ENCODE measurements at places on chromosomes 7 and 10.
A peak's percentile ranks its signal among the peaks of the same experiment; 100 is the strongest.

GRCh38 chr10:131533846-131534526 is 222.5 kb upstream of the TCERG1L start:
- no peak for DNase-seq

- DNase-seq = no peak
Measured at GRCh38 chr10:30430544-30431298, 3.3 kb upstream of the MAP3K8 start.

DNA sequence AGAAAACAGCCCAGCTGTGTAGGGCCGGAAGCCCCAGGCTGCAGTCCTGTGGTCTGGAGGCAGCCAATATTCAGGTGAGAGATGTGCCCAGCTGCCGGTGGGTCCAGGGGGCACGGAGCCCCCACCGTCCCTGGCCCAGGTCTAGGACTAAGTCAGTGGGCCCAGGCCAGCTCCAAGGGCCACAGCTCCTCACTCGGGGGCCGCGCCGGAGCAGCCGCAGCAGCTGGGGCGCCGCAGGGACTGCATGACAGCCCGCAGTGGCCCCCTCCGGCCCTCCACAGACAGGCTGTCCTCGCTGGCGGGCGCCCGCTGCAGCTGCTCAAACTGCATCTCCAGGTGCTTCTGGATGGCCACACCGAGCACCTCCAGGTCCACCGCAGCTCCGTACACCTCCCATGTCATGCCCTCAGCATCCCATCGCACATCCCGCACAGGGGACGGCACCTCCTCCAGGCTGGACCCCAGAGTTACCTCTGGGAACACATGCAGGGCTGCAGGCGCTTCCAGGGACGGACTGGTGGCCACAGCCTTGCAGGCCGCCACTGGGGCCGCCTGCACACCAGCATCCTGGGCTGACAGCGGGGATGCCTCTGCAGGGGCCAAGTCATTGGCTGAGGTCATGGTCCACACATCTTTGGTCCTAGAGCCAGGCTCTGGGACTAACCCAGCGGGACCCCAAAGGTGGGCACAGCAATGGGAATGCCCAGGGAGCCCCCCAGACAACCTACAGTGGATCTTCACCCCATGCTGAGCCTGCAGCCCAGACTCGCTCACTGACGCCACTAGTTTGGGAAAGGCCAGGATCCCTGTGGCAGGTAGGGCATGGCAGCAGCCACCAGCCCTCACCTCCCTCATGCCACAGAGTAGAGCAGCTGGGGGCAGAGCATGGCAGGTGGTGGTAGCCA is 7.0 kb downstream of the GPRIN2 start:
- DNase-seq = no peak

GRCh38 chr10:60535427-60535826 is 145.8 kb upstream of the ANK3 start:
- DNase-seq = no peak

GRCh38 chr7:105246256-105246655 is 142.5 kb downstream of the SRPK2 start:
- no peak for DNase-seq

DNA sequence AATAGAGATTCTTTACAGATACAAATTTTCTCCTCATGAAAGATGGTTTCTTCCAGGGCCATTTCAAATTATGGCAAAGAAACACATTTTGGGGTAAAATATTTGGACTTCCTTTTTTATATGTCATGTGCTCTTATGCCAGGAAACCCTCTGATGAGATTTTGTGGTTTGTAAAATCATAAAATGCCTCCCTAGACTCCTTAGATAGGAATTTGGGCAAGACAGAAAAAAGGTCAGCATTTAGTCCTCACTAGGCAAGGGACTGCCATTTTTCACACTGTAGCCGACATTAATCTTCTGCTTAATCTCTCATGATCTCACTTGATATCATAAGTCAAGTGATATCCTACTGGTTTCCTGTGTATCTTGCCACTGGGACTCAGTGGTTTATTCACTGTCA is 286.4 kb downstream of the ARHGAP12 start:
- DNase-seq = no peak

GRCh38 chr10:3867454-3868270 is 82.7 kb upstream of the KLF6 start:
- DNase-seq = peak; percentile 51

- no peak for DNase-seq
Measured at GRCh38 chr7:143514487-143514886, 36.8 kb downstream of the TAS2R41 start.

DNA sequence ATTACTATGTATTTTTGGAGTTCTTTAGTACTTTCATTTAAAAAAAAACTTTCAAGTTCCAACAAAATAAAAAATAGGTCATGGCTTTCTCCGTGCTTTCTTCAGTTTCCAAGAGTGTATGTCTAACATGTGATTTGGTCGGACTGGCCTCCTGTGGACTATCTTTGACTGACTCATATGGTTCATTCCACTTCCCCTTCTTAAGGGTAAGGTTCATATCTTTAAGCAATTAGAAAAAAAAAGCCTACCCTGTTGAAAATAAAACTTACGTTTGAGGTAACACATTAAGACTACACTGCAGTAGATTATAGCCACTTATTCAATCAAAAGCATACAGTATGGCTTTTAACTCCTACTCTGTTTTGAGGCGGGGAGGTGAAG is 112.8 kb upstream of the AHR start:
- DNase-seq = peak; percentile 76

DNA sequence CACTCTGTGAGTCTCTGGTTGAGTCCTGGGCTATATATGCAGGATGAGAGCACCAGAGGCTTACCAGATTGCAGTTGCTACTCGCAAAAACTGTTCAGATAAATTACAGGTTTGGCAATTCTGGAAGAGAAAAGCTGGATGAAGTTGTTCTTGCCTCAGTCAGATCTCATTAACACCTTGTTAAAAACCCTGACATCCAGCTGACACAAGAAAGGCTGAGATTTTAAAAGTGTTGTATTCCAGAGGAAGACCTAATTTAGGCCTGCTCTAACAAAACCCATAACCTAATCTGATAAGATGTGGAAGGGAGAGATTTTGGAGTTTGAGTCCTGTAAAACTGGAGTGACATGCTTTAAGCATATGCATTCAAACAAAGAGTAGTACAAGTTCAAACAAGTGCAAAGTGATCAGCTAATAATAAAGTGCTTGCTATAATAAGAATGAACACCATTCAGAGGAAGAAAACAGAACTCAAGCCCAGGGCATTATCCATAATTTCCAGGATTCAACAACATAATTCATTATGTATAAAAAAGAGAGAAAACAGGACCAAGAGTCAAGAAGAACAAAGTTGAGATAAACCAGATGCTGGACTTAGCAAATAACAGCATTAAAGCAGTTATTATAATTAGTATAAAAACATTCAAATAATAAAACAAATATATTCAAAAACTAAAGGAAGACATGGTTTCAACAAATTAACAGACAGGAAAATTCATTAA is 135.5 kb downstream of the CD36 start:
- DNase-seq = no peak

GRCh38 chr10:98039690-98040381 is 9.4 kb upstream of the CRTAC1 start:
- DNase-seq = no peak

DNA sequence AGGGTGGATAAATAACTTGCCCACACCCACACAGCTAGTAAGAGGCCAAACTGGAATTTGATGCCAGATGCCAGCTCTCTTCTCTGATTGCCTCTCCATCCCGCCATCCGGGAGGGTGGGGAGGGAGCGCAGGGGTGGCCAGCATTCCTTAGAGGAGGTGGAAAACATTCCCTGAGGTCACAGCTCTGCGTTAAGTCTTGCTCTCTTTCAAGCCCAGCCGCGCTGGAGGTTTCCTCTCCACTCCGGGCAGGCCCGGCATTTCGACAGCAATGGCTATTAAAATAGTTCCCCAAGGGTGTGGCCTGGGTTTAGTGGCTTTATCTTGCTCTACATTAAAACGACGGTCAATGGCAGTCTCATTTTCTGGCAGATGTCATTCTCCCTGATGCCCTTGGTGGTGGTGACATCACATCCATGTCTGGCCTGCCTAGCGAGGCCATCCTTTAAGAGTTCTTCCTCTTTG is 16.1 kb upstream of the C10orf71 start:
- no peak for DNase-seq

GRCh38 chr10:68899186-68899745 is 1.8 kb upstream of the DDX50 start:
- DNase-seq = no peak

DNA sequence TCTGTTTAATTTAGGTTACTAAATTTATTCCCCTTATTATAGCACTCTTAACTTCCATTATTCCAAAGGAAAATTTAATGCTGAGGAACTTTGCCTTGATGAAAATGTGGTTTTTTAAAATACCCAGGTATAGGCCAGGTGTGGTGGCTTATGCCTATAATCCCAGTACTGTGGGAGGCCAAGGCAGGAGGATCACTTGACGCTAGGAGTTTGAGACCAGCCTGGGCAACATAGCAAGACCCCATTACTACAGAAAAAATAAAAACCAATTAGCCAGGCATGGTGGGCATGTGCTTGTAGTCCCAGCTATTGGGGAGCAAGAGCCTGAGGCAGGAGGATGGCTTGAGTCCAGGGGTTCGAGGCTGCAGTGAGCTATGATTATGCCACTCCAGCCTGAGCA is 32.4 kb downstream of the TMEM243 start:
- no peak for DNase-seq

- no peak for DNase-seq
Measured at GRCh38 chr10:8174762-8175161, 120.3 kb downstream of the GATA3 start.

GRCh38 chr7:126656165-126656564 is 596.6 kb downstream of the GRM8 start:
- DNase-seq = no peak

- DNase-seq = no peak
Measured at GRCh38 chr10:79061441-79062315, 7.1 kb upstream of the ZMIZ1 start.

DNA sequence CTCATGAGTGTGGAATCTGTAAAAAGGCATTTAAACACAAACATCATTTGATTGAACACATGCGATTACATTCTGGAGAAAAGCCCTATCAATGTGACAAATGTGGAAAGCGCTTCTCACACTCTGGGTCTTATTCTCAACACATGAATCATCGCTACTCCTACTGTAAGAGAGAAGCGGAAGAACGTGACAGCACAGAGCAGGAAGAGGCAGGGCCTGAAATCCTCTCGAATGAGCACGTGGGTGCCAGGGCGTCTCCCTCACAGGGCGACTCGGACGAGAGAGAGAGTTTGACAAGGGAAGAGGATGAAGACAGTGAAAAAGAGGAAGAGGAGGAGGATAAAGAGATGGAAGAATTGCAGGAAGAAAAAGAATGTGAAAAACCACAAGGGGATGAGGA is 207.7 kb downstream of the ZEB1 start:
- DNase-seq = peak; percentile 57

DNA sequence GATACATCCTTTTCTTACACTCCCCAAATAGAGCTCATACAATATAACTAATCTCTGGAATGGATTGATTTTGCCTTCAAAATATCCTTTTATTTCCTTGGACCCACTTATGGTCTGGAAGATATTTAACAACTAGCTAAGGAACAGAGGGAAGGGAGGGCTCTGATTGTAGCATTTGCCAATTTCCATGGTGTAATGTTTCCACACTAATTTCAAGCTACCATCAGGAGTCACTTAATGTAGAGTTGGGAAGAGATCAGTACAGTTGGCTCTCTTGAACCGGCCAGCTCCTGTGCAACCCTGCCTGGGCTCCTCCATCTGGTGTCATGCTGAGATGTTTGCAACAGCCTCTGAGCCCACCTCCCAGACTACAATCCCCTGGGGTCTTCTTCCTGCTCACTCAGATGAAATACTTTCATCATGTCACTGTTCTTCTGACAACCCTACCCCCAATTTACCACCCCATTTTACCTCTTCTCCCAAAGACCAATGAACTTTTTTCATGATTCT is 8.0 kb upstream of the IL6 start:
- no peak for DNase-seq

DNA sequence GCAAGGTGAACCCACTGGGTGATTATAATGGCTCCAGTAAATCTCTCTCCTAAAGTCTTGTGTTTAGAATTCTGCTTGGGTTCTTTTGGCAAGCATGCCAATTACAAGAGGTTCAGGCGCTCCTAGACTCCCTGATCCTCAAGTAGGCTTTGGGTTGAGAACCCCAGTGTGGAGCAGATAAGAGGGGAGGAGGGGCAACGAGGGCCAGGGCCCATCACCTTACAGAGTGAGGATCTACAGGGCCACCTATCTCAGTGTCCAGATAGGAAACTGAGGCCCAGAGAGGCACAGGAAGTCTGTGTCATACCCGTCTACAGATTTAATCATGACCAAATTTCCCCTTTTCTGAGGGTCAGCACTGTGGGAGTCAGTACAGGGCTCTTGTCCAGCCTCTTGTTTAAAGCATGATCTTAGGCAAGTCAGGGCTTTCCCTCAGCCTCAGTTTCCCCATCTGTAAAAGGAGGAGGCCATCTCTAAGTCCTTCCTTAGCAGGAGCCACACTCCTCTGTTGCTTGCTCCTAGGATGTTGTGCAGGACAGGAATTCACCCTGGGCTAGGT is 4.4 kb downstream of the TACR2 start:
- no peak for DNase-seq

- no peak for DNase-seq
Measured at GRCh38 chr7:148688526-148688925, 10.2 kb upstream of the CUL1 start.

GRCh38 chr10:62386356-62387320 is 12.5 kb downstream of the ZNF365 start:
- peak; percentile 82 for DNase-seq

DNA sequence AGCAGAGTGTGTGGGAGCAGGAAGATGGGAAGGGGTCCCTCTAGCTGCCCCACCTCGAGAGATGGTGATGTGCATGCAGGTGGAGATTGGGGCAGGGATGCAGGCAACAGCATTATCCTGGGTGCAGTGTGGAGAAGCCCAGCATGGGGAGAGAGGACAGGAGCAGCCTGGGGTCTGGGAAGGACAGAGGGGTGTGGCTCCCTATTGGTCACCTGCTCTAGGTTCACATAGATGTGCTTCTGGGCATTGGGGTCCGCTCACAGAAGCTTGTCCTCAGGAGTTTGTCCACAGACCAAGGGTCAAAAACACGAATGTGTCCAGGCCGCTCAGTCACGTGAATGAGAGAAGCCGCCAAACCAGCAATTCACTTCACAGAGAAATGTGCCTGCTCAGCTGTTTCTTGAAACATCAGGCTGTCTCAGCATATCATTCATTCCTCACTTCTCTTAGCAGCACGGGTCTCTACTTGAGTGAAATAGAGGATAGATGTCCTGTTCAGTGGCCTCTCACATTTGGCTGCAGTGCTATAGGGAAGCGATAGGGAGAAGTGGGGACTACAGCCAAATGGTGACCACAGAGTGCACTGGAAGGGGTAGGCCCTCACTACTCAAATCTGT is 11.5 kb upstream of the SLC29A3 start:
- no peak for DNase-seq

- no peak for DNase-seq
Measured at GRCh38 chr7:7491044-7491443, 44.6 kb downstream of the COL28A1 start.

DNA sequence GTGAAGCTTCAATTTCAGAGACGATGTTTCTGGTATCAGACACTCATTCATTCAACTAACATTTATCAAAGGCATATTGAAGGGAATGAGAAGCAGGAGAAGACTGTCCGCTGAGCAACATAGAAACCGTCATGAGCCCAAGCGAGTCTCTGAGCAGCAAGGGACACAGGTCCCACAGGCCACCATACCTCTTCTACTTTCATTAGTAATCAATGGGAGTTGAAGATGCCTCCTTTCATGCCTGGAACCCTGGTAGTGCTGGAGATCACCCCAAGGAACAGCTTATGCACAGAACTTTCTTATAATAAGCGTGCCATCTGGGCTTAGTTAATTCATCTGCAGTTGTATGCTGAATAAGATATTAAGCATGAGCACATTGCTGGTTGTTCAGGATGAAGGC is 1.2 kb downstream of the PAX4 start:
- no peak for DNase-seq

- DNase-seq = no peak
Measured at GRCh38 chr7:19574131-19574530, 134.7 kb downstream of the POLR1F start.

All from fibroblast of skin of back (primary cell).